Osteocyte (in vitro differentiated cells): ENCODE measurements at places on chromosomes 4 and X. TPM values are rescaled to one million over a fixed set of nuclear protein-coding genes. Genes with fewer than 3 reads are reported as not detected.

GRCh38 chrX:139200346-139200745 is 330.2 kb upstream of the F9 start:
- no peak for DNase-seq

MAGEA1 gene
- total RNA-seq = not detected in 2 replicates

TLR10 gene
- total RNA-seq = not detected in 2 replicates

ZNF157 gene
- total RNA-seq = 0.13 and 0.16 TPM in 2 replicates

- DNase-seq = no peak
These were observed 649 bp upstream of the ARAF start for GRCh38 chrX:47560179-47560933.
